ENCODE measurements at places on chromosomes 16 and 17.

- DNase-seq, result no peak
These were observed 24.0 kb upstream of the ABCA5 start for GRCh38 chr17:69350911-69351310.

- no peak for DNase-seq
These were observed 538.7 kb upstream of the HSBP1 start for GRCh38 chr16:83269048-83269447.

- DNase-seq, result no peak
These were observed 19.5 kb upstream of the CORO6 start for GRCh38 chr17:29642171-29642611.

DNA sequence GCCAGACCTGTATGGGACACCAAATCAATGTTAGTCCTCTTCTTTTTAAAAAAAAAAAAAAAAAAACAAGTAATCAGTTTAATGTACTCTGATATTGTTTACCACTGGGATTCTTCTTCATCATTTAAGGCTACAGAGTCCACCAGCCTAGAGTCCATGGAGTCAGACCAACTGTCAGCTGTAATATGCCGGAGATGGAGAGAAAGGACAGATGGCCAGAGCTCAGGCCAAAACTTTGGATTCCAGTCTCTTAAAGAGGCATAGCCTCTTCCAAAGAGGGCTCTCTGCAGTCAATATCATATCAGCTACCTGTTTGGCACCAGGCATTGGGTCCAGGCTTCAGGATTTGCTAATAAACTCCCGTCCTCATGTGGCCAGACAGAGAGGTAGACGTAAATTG lies 469.6 kb upstream of the HSBP1 start:
- DNase-seq, result no peak

GRCh38 chr16:75262104-75262799 lies 10.8 kb upstream of the BCAR1 start:
- peak; percentile 89 for DNase-seq

DNA sequence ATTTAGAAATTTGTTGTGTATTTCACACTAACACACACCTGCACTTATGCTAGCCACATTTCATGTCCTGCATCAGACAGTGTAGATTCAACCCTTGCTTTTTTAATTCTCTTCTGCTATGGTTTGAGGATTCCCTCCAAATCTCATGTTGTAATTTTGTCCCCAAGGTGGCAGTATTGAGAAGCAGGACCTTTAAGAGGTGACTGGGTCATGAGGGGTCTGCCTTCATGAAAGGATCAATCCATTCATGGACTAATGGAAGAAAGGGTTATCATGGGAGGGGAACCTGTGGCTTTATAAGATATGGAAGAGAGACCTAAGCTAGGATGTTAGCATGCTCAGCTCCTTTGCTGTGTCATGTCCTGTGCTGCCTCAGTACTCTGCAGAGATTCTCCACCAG lies 1032.2 kb downstream of the CDH11 start:
- peak; percentile 50 for DNase-seq

DNA sequence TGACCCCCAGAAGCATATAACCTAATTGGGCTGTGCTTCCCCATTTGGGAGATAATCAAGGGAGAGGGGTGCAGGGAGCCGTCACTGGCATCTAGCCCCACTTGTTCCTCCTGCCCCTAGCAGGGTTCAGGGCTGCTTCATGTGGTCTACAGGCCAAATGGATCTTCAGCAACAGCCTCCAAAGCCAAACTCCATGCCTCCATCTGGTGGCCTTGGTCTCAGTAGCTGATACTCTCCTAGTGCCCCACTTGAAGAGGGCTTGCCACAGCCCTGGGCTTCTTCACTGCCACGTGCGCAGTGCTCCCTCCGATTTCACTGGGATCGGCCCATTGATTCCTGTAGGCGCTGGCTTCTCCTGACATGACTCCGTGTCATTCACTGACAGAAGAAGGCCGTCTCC lies 24.6 kb downstream of the LYRM9 start:
- no peak for DNase-seq

- peak; percentile 57 for DNase-seq
These were observed 6.3 kb downstream of the CMTM4 start for GRCh38 chr16:66690106-66690847.

GRCh38 chr17:76394166-76394565 lies 9.8 kb downstream of the SPHK1 start:
- DNase-seq, result no peak

- no peak for DNase-seq
These were observed at the start of gene PIEZO1 for GRCh38 chr16:88785106-88785924. PIEZO1 (minus strand) TSS chr16:88785220; CDS start chr16:88784964, 256 bp downstream.

GRCh38 chr17:45131616-45132319 lies 547 bp downstream of the PLCD3 start:
- DNase-seq, result no peak

- DNase-seq, result no peak
These were observed 348.9 kb upstream of the DYNLRB2 start for GRCh38 chr16:80191928-80192327.

DNA sequence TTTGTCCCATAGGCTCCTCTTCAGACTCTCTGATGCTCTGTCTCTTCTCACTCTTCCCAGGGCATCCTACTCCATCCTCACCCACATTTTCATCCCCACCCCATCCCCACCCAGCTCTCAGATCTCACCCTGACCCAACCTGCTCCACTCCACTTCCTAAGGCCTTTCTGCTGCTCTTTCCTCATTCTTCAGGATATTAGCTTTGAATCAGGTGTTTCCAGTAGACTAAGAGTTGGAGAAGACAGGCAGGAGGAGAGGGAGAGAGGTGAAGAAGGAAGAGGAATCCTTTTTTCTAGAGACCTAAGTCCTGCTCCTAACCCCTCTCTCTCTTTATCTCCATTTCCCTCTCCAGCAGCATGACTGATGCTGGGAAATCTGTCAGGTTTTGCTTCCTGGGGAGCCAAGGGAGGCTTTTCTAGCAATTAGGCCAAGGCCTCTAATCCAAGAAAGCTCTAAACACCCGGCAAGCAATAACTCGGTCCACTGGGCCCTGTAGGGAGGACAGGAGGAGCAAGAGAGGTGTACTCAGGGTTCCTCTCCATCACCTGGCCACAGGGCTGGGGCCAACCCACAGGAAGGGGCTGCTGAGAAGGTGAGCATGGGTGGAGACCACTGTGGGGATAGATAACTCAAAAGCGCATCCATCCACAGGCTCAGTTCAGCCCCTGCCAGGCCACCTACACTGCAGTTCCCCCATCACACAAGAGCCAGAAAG lies 133.3 kb downstream of the TMEM132E start:
- no peak for DNase-seq

DNA sequence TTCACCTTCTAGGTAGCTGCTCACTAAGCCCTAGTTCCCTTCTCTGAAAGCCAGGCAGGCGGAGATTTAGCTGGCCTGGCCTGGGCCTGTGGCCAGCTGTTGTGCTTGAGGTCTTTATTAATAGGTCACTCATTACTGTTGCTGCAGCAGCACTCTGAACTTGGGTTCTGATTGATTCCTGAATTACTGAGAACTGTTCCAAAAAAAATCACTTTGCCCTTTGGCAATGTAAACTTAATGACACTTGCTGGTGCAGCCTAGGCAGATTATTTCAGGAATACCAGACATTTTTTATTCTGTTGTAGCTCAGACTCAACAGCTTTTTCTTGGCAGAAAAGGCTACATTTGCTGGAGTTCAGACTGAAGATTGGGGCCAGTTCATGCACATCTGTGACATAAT lies 2.7 kb downstream of the TOM1L1 start:
- peak; percentile 84 for DNase-seq

GRCh38 chr17:70366386-70366785 lies 197.1 kb downstream of the KCNJ2 start:
- DNase-seq, result no peak

GRCh38 chr16:46858151-46858550 lies 26.0 kb upstream of the GPT2 start:
- DNase-seq, result no peak

All from HepG2 (cell line).